ENCODE measurements at places on chromosomes 1 and 21. TPM values are rescaled to one million over a fixed set of nuclear protein-coding genes. Genes with fewer than 3 reads are reported as not detected.

Gene GPATCH4
- total RNA-seq, result 23.7 TPM

DNA sequence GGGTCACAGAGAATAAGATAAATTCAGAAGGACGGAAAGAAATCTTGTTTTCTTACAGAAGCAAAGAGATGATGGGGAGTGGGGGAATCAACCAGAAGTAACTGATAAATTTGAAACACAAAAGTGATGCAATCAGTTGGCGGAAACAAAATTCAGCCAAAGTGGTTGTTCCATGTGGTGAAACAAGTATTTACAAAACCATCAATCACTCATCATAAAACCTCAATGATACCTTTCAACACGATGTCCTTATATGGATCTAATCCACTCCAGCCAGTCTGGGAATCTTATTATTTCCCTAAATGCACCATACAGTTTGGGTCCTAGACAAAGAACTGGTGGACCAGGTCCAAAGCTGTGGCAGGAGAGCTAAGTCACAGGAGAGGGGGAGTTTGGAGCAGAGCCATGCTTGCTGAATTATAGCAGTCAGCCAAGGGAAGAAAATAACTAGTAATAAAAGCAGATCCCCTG lies 303.8 kb upstream of the LRRC7 start:
- DNase-seq, result no peak

DNA sequence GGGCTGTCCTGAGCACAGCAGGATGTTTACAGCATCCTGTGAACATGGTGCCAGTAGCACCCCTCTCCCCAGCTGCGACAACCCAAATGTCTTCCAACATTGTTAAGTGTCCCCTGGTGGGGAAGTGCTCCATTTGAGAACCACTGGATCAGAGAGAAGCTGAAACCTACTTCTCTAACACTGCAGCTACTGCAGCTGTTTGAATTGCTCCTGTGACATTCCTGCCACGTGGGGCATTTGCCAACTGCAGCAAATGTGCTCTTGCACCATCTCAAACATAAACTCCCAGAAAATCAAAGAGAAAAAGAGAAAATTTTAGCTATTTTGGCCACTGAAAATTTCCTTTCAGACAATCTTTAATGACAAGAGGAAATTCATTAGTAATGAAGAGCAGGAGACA lies 11.0 kb downstream of the SLC2A5 start:
- no peak for DNase-seq

GRCh38 chr1:116741836-116742565 lies 12.2 kb upstream of the CD2 start:
- DNase-seq, result no peak

- DNase-seq, result no peak
These were observed 76.2 kb upstream of the KAZN start for GRCh38 chr1:14522077-14522925.

DNA sequence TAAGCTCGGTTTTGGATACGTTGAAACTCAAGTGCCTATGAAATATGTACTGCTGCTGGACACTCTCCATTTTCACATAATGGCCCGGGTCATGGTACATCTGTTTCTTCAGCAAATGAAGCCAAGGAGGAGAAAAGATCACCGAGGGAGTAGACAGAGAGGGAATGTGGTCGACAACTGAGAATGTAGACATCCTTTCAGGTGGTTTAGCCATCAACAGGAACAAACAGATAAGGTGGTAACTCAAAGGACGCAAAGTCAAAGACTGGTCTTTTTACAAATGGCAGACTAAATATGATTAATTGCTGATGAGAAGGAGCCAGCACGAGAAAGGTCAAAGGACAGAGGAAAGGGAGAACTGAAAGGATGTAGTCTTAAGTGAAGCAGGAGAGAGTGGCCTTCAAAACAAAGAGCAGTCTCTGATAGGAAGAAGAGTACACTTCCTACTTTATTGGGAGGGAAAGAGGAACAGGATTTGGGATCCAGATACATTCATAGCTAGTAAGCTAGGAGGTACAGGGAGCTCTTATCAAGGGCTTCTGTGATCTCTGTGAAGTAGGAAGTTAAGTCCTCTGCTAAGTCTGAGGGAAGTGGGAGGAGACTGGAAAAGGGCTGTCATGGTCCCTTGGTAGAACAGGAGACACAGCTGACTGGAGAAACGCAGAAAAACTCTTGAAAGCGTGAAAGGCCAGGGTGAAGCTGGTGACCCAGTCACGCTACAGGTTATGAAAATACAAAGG lies 28.3 kb downstream of the NUP133 start:
- DNase-seq, result no peak

DNA sequence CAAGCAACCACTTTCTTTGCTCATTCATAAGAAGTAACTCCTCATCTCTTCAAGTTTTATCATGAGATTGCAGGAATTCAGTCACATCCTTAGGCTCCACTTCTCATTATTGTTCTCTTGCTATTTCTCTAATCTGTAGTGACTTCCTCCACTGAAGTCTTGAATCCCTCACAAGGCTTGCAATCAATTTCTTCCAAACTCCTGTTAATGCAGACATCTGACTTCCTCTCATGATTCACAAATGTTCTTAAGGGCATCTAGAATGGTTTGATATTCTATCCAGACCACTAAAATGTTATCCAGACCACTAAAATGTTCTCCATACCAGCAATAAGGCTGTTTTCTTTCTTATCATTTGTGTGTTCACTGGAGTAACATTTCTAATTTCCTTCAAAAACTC lies 528.1 kb downstream of the DPYD start:
- DNase-seq, result no peak

Gene ATPAF1
- 68.8 TPM for total RNA-seq

Gene MNDA
- 6.9 TPM for total RNA-seq

- DNase-seq, result no peak
These were observed 294.7 kb downstream of the SIPA1L2 start for GRCh38 chr1:232335261-232335660.

DNA sequence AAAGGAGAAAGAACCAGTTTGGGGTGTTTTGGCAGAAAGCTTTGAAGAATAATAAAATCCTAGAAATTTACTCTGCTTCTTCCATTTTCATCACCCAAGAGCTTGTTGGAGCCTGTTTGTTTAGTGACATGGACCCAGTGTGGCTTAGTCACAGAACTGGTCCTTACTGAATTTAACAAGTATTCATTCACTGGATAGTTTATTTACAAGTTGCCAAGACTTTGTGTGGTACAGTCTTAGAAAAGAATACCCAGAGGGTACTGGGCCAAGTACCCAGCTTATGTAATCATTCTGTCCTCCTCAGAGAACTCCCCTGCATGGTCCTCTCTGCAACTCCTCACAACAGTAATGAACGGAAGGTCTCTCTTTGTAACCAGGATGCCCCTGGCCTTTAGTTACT lies 16.4 kb downstream of the RAB4A start:
- DNase-seq, result no peak

GRCh38 chr21:14675774-14676530 lies 129.8 kb upstream of the SAMSN1 start:
- DNase-seq, result no peak

- DNase-seq, result no peak
These were observed 13.9 kb upstream of the MYCL start for GRCh38 chr1:39915499-39916129.

GRCh38 chr1:162003830-162004215 lies 19.8 kb downstream of the OLFML2B start:
- no peak for DNase-seq

Gene HSPA6
- total RNA-seq, result 1.3 TPM

DNA sequence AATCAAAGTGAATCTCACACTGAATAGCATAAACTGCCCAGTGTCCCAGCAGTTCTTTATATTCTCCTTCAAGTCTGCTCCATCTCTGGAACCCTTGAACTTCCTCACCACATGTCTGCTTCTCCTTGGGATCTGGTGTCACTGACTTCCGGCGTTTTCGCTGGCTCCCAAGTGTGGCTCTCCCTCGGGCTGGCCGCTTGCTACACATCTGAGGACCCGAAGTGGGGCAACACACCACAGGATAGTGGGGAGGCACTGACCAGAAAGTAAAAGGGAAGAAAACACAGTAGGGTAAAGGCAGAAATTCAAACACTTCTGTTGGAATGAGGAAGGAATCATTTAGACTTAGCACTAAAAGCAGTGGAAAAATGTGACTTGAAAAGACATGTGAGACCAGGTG lies 5.1 kb downstream of the NIT1 start:
- DNase-seq, result no peak

DNA sequence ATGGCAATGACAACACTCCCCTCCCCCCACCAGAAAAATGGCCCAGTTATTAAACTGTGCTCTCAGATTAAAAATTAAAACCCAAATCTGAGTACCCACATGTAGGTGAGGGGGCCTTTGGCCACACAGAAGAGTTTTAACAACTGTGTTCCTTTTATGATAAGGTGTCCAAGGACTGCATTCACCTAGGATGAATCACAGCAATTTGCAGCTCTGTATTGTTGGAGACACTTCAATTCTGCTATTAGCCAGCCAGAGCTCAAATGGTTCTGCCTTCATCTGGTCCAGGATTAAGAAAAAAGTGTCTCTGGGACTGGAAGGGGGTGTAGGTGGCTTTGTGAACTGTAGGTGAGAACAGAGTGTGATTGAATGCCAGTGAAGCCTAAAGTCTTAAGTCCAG lies 43.3 kb upstream of the DIRAS3 start:
- no peak for DNase-seq
